Upper lobe of left lung (tissue), 6 donors: ENCODE measurements at places on chromosomes 16 and 17.
A peak's percentile ranks its signal among the peaks of the same experiment; 100 is the strongest.

DNA sequence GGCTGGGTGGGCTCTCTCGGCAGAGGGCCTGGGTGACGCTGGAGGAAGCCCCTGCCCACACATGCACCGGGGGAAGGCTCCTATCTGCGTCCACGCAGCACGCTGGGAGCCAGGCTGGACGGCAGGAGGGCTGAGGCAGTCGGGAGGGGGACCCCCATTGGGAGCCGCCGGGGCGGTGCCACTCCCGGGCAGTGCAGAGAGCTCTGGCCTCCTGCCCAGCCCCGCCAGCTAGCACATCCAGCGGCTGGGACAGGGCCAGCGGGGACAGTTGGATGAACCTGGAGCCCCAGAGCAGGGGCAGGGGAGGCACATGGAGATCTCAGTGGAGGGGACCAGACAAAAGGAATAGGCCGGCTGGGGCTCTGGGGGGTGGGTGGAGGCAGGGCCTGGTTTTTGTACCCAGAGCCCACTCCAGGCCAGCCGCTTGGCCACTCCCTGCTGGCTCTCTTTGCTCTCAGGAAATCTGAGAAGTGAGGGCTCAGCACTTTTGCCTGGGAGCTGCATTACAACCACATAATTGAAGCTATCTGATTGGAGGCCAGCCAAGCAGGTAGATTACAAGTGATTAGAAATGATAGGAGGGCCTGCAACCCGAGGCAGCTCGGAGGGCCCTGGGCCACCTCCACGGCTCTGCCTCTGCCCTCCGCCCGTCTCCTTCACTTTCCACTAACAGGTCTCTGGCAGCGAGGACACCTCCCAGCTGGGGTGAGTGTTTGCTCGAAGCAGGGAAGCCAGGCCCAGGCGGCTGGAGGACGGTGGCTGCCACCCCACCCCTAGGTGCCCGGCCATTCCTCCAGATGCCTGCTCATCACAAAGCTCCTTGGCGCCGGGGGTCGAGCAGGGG, 40.1 kb downstream of the ENGASE start:
- DNase-seq, result peak; percentile 81

- DNase-seq, result no peak
These were observed 44.5 kb upstream of the IL34 start for GRCh38 chr16:70601576-70602575.

DNA sequence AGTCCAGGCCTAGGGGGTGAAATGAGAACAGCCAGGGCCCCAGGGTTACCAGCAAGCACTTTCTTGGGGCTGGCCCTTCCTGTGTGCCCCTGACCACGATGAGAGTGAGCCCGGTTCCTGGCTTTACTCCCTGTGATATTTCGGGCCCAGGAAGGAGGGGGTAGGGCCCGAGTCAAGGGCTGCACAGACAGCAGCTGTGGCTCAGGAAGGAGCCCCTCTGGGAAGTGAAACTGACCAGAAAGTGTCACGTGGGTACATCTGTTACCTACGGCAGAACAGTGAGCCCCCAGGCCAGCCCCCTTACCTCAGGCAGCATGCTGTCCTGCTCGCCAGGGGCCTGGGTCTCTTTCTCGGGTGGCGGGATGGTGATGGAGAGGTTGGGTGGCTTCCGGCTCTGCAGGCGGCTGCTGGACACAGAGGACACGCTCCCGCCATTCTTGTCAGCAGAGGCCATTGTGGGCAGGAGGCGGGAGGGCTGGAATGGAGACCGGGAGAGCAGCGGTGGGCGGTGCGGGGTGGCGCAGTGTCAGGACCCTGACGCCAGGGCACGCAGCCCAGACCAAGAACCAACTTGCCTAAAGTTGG, 13.8 kb downstream of the AANAT start:
- DNase-seq, result peak; percentile 79

DNA sequence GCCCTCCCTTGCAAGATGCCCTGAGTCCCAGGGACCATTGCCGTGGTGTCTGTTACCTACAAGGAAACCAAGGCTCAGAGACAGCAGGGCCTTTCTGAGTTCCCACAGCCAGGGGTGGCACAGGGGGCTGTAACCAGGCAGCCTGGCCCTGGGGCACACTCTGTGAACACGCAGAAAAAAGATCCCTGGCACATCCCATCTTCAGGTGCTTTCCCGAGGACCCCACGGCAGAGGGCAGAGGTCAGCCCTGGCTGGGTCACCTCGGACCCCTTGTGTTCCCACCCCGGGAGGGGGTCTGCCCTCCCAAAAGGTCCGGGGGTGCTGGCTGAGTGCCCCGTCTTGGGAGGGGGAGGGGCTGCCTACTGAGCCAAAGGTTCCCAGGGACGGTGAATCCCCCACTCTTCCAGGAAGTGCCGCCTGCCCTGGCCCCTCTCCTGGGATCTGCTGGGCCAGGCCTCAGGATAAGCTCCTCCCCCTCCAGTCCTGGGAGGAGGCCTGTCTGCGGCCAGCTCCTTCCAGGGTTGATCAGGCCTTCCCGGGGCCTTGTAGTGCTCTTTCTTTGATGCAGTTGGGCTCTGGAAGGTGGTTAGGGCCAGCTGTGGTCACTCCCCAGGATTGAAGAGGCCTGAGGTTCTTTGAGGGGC, 8.1 kb downstream of the GLIS2 start:
- DNase-seq, result peak; percentile 81

DNA sequence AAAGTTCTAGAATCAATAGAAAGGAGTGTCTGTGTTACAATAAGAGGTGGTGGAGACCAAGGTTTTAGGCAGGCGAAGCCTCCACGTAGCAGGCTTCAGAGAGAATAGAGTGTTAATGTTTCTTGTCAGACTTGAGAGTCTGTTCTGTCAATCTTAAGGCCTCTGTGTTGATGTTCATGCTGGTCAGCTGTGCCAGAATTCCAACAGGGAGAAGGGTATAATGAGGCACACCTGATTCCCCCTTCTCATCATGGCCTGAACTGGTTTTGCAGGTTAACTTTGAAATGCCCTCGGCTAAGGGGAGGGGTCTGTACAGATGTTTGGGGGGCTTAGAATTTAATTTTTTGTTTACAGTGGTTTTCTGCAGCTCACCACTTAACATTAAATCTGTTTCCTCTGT, 46.0 kb downstream of the RNF112 start:
- no peak for DNase-seq

DNA sequence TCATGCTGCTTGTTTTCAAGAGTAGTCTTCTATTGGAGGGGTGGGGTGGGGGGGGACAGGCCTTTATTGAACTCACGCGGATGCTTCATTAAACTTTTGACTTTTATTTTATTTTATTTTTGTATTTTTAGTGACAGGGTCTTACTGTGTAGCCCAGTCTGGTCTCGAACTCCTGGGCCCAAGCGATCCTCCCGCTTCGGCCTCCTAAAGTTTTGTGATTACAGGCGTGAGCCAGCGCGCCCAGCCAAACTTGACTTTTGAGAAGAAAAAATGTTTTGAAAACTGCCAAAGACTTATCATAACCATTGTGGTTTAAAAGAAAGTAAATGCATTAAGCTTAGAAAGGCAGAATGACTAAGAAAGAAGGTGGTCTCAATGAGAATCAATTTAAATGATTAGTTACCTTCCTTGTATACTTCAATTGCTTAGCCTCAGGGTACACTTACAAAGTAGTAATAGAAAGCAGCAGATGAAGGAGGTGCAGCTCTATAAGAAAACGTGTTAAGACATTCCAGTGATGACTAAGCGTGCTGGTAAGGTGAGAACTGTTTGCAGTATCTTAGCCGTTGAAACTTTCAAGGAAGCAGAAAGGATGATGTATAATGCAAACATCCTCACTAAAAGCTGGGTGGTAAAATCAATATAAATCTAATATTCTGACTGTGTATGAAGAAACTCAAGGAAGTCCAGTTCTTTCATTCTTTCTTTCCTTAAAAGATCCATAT, 1.2 kb downstream of the AP2B1 start:
- no peak for DNase-seq

- no peak for DNase-seq
These were observed 5.8 kb upstream of the ZNF23 start for GRCh38 chr16:71467810-71468209.

GRCh38 chr17:73261617-73261951, at the start of gene CPSF4L:
Gene CPSF4L (minus strand): TSS chr17:73261880. CDS start chr17:73261818, 62 bp downstream.
- DNase-seq, result no peak

- no peak for DNase-seq
These were observed 198.5 kb downstream of the CYLD start for GRCh38 chr16:50940275-50940854.

- DNase-seq, result no peak
These were observed 40.6 kb downstream of the STH start for GRCh38 chr17:46039592-46040186.

DNA sequence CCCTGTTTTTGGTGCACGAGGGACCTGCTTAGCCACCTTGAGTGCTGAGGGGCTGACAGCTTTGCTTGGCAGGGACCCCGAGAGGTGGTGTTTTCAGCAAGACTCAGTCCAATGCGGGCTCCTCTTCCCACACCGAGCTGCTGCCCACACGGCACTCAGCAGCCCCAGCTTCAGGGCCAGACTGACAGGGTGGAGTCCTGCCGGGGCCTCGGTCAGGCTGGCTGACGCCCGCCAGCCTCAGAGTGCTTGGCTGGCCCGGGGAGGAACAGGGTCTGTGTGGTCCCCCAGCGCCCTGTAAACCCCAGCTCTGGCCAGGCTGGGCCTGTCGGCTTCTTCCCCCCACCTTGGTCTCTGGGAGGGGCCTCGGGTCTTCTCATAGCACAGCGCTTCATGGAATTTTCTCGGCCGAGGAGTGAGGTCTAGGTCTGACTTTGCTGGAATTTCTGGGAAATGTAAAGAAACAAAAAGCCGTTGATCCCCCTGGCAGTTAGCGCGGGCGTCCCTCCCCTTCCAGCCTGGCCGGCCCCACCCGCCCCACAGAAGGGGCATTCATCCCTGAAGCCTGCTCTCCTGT, 2.6 kb downstream of the SOX8 start:
- DNase-seq, result peak; percentile 66

DNA sequence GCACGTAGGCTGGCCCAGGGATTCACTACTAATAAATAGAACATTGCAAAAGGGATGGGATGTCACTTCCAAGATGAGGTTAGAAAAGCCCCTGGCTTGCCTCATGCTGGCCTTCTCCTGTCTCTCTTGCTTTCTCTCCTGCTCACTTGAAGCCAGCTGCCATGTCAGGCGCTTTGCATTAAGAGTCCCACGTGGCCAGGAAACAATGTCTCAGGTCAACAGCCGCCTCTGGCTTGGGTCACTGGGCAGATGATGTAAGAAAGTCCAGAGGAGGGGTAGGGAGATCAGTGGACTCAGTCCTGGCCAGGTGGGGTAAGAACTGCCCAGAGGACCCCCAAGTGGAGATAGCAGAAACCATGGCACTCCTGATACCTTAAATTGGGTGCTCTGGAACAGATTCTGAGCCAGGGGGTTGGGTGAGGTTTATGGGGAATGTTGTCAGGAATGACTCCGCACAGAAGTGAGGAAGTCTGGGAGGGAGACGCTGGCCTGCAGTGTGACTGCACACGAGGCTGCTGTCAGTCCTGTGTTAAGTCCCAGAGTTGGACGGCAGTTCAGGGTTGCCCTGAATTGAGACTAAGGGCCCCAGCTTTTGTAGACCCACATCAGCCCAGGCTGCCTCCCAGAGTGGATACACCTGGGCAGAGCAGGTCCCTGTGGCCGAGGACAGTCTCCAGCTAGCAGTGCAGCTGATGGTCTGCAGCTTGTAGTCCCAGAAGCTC, 17.7 kb downstream of the C16orf82 start:
- no peak for DNase-seq

- DNase-seq, result no peak
These were observed 288.4 kb downstream of the IRX3 start for GRCh38 chr16:53998024-53998810.

DNA sequence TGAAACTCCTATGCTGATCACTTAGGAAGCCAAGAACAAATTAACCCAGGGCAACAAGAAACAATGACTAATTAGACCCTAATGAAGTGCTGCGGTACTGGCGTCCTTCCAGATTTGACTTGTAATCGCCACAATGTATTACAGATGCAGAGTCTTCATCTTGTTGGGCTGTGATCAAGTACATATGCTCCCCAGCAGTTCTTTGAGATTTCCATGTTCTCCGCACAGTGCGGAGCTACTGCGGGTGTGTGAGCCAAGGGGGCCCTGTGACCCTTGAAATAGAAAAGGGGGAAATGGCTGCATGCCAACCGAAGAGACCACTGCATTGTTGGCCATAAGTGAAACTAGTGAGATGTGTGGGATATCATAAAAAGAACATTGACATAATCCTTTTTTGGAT, 469.9 kb downstream of the MAF start:
- DNase-seq, result no peak

GRCh38 chr17:78774453-78774852, 7.6 kb downstream of the CYTH1 start:
- no peak for DNase-seq

DNA sequence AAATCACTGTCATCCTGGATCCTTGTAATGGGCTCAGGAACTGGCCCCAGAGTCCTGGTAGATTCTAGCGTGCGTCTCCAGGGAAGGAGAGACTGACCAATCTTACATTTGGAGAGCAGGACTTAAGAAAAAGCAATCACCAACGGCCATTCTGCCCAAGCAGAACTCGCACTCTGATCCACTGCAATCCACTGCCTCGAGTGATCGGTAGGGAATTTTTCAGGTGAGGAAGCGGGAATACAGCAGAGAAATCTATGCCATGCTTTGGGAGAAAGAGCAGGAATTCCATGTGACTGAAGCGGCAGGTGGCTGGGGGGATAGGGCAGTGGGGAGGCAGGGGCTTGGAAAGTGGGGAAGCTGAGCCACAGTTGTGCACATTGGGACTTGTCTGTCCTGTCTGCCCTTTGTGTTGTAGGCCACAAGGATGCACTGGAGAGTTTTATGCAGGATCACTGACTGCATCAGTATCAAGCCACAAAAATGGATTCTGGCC, 143.9 kb upstream of the HS3ST2 start:
- DNase-seq, result no peak

DNA sequence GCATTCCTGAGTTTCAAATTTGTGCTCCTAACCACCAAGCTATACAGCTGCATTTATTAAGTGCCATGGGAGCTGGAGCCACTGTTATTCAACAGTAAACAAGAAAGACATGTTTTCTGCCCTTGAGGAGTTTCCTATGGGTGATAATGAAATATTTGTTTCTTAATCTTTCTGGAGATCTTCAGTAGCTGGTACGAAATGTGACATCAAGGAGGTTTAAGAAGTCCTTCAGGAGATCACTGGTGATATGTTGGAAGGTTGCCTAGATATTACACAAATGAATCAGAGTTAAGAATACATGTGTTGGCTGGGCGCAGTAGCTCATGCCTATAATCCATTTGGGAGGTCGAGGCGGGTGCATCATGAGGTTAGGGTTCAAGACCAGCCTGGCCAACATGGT, 14.9 kb downstream of the RHOT1 start:
- DNase-seq, result no peak

GRCh38 chr17:72987166-72987565, 105.3 kb downstream of the SLC39A11 start:
- no peak for DNase-seq

GRCh38 chr16:70494202-70494770, 29.1 kb downstream of the COG4 start:
- no peak for DNase-seq

- DNase-seq, result no peak
These were observed 10.9 kb downstream of the TRAP1 start for GRCh38 chr16:3706253-3707012.

DNA sequence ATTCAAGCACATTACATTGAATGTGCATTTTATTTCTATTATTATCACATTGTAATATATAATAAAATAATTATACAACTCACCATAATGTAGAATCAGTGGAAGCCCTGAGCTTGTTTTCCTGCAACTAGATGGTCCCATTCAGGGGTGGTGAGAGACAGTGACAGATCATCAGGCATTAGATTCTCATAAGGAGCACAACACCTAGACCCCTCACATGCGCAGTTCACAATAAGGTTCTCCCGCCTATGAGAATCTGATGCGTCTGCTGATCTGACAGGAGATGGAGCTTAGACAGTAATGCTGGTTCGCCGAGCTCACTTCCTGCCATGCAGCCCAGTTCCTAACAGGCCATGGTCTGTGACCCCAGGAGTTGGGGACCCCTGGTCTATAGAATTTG, 96.7 kb upstream of the RBBP6 start:
- no peak for DNase-seq

GRCh38 chr16:49281480-49281842, at the start of gene CBLN1:
Gene CBLN1 (minus strand): TSS chr16:49281838. CDS start chr16:49281465, 373 bp downstream.
- no peak for DNase-seq
